CD4-positive, alpha-beta memory T cell (primary cell): ENCODE measurements at places on chromosomes 2 and 18. TPM values are rescaled to one million over a fixed set of nuclear protein-coding genes. Genes with fewer than 3 reads are reported as not detected.

The UGT1A5 gene
- not detected for total RNA-seq

The DNER gene
- not detected for total RNA-seq

The TRABD2A gene
- total RNA-seq: 83.3 TPM

DNA sequence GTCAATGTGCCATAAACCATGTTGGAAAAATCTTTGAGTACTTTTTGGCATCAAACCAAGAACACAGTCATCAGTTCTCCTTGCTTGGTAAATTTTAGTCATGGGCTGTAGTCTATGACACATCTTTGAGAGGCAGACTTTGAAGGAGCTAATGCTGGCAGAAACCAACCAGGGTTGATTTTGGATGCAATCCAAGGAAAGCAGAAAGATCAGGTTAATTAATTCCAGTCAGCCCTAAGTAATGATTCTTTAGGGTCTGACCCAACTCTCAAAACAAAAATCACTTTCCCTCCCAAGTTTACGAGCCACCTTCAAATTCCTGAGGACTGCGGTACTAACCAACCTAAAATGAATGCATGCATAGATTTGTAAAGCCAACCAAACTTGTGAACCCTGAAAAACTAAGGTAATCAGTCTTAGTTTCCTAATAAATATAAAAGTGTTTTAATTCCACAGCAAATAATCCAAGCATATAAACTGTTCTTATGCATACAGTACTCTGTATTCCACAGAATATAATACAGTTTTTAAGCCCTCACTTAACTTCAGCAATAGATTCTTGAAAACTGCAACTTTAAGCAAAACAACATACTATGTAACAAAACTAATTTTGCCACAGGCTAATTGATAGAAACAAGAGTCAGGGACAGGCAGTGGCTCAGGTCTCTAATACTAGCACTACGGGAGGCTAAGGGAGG, 22.0 kb downstream of the AP1S3 start:
- DNase-seq: no peak

DNA sequence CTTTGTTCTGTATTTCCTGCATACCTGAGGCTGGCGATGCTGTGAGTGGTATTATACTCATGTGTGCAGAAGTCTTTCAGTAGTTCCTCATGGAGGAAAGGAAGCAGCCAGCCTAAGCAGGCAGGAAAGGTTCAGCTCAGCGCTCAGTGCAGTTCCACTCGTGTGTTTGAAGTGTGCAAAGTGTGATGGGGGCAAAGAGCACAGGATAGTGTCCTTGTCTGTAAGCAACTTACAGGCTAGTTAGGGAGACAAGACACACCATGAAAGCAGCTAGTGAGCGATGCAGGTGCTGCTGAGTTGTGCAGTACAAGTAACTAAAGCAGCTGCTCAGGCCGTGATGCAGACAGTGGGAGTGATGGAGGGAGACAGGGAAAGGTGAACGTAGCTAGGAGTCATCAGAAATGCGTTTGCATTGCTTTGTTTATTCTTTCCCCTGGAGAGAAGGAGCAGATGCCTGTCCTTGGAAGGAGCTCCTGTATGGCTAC, 146.2 kb downstream of the LDLRAD4 start:
- DNase-seq: no peak

DNA sequence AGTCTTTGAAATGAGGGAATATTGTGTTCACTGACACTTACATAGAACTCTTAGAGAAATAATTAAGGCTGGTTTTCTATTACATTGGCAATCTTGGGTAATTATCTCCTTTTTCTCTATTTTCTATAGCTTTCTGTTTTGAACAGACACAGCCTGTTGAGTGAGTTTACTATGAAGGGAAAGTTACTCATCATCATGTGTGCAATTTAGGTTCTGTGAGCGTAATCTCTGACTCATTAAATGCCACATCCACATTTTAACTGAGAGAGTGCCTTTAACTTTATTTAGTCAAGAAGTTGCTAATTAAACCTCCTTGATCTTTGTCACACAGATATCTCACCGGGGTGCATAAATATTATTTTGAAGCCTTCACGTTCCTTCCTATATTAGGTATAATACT, 174.0 kb upstream of the SLC8A1 start:
- DNase-seq: no peak

GRCh38 chr2:237058423-237058822, 27.3 kb upstream of the COPS8 start:
- no peak for DNase-seq
